Bone marrow (tissue), 2 donors: ENCODE measurements at places on chromosomes 1 and 21.

- no peak for DNase-seq
These were observed 113.5 kb downstream of the PRDM2 start for GRCh38 chr1:13813398-13814012.

DNA sequence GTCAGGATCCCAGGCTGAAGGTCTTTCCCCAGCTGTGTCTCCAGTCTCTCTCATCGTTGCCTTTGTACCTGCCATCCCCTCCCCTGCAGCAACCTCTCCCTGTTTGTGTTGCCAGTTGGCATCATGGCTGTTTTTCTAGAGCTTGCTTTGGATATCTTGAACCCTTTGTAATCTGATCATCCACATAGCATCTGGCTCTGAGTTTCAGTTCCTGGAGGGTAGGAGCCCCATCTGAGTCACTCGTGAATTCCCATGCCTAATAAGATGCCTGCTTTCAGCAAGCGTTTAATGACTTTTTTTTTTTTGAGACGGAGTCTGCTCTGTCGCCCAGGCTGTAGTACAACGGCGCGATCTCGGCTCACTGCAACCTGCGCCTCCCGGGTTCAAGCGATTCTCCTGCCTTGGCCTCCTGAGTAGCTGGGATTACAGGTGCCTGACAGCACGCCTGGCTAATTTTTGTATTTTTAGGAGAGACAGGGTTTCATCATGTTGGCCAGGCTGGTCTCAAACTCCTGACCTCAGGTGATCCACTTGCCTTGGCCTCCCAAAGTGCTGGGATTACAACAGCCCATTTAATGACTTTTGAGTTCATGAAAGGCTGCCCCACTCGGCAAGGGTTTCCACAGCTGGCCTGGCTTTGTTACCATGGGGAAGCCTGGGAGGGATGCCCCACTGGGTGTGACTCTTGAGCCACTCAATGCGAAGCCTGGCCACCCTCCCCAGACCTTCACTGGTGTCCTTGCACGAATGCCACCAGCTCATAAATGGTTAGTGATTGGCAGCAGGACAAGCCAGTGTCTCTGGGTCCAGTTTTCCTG is 11.9 kb downstream of the ALPL start:
- no peak for DNase-seq

DNA sequence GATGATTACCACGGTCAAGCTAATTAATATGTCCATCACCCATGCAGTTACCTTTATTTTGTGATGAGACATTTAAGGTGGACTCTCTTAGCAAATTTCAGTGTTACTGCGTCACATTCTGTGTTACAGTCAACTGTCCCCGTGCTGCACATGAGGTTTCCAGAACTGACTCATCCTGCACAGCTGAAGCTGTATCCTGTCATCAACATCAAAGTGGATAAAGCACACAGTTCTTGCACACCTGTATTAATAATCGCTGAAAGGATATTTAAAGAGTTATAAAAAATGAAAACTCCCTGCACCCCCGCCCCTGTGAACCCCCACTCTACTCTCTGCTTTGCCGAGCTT is 3.4 kb upstream of the KRTAP10-5 start:
- no peak for DNase-seq

- no peak for DNase-seq
These were observed 60.0 kb upstream of the AJAP1 start for GRCh38 chr1:4594286-4594991.

DNA sequence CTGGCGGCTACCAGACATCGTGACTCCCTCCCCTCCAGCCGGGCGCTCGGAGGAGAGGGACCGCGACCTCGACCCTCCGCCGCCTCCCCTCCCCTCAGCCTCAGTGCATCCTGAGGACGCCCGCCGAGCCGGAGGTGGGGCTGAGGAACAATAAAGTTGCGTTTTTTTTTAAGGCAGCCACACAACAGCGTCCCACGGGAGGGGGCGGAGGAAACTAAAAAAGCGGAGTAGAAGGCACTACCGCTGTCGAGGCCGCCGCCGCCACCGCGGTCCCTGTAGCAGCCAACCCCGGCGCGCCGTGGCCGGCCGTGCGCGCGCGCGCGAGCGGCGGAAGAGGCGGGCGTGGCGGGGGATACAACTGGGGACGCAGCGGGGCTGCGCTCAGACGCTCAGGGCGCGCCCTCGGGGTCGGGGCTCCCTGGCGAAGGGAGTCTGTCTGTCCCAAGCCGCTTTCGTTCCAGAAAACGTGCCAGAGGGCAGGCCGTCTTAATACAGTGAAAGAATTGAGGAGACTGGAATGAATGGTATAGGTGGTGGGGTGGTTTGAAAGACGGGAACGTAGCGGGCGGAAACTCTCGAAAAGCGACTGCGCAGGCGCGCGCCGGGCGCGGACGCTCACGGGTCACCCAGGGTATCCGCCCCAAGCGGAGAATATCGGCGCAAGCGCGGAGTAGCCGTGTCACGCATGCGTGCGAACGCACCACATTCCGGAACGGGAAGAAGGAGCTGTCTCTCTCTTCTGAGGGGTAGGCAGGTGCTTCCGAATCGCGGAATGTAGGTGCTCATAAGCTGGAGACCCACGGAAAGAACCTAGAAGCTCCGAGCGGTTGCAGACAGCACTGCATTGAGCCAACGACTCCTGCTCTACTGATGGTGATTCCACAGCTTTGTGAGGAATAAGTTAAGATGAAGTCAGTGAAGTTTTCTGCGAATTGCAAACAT is at the start of gene COP1:
COP1 (minus strand) TSS at position 326 of the 942 bp plus-strand sequence; CDS start at position 18, 308 bp downstream.
- peak; percentile 92 for DNase-seq

DNA sequence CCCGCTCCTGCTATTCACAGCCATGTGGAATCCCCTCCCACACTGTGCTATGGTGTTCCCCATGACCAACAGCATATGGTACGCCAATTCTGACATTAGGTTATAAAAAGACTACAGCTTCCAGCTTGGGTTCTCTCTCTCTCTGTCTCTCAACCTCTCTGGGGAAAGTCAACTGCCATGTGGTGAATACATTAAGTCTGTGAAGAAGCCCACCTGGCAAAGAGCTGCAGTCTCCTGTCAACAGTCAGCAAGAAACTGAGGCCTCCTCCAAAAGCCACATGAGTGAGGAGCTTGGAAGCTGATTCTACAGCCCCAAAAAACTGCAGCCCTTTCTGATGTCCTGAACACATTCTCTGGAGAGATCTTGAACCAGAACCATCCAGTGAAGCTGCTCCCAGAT is 25.0 kb upstream of the LRRC38 start:
- DNase-seq, result no peak

DNA sequence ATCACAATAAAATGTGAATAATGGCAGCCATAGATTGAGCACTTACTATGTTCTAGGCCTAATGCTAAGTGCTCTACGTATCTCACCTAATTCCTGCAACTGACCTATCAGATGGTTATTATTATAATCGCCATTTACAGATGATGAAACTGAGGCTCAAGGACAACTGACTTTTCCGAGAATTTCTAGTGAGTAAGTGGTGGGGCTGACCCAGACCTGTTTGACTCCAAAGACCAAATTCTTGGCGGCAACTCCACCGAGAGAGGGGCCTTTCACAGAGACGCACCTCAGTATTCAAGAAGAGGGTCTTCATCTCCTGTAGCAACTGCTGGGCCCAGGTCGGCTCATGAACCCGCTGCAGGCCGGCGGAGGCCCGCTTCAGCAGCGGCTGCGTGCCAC is 573 bp downstream of the TMEM234 start:
- no peak for DNase-seq
